ENCODE measurements at places on chromosomes 4 and X.

DNA sequence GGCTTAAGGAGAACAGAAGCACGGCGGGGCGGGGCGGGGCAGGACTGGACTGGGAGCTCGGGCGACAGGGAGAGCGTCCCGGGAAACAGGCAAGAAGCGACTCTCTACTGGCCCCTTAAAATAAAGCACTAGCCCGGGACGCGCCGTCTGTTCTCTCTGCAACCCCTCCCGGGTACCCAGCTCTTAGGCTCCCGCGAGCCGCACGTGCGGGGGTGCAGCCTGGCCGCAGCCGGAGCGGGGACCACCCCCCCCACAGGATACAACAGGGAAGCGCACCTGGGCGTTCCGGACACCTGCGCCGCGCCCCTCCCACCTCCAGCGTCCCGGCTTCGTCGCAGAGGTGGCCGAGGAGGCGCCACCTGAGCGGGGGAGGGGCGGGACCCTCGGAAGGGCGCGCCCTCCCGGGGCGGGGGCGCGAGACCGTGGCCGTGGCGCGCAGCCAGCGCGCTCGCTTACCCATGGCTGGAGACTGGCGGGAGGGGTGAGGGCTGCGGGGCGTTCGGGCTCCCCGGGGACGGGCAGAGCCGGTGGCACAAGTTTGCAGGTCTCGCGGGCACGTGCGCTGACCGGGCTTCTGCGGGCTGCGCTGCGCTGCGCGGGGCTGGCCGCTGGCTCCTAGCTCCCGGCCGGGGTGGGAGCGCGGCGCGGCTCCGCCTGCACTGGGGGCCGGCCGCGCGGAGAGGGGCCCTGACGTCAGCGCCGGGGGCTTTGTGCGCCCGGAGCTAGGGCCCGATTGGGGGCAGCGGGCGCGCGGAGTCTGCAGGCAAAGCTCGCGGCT is 91.5 kb downstream of the GEMIN8 start:
- H3K27me3 ChIP-seq: peaks cover 14% of the 10 kb centered on the region
- DNase-seq: peak; percentile 16
- no peak overlapping the region for H3K27ac ChIP-seq
- peaks cover 5% of the 10 kb centered on the region for H3K4me1 ChIP-seq
- H3K4me3 ChIP-seq: peak overlapping the region; percentile 72

GRCh38 chr4:15012017-15012788 is 9.9 kb downstream of the CPEB2 start:
- H3K27ac ChIP-seq: no peak overlapping the region
- DNase-seq: no peak
- peaks cover 31% of the 10 kb centered on the region for H3K36me3 ChIP-seq
- H3K4me1 ChIP-seq: peaks cover 7% of the 10 kb centered on the region
- H3K27me3 ChIP-seq: no peaks in the 10 kb centered on the region
- no peak overlapping the region for H3K4me3 ChIP-seq

DNA sequence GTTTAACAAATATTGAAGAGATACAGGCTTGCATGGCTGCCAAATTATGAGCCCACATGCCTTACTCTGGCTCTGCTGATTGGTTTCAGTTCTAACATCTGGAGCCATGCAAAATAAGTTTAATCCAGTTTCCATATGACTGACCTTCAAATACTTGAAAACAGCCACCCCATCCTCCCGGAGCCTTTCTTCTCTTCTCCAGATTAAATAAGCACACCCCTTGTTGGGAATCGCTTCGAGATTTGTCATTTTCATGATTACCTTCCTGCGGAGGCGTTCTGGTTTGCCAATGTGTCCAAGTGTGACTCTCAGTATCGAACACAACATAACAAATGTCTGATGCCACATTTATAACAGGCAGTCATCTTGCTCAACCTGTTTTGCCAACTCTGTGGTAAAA is 101.6 kb upstream of the JADE1 start:
- no peak overlapping the region for H3K27ac ChIP-seq
- H3K36me3 ChIP-seq: no peaks in the 10 kb centered on the region
- H3K4me1 ChIP-seq: peaks cover 4% of the 10 kb centered on the region
- H3K4me3 ChIP-seq: no peak overlapping the region
- no peaks in the 10 kb centered on the region for H3K27me3 ChIP-seq

DNA sequence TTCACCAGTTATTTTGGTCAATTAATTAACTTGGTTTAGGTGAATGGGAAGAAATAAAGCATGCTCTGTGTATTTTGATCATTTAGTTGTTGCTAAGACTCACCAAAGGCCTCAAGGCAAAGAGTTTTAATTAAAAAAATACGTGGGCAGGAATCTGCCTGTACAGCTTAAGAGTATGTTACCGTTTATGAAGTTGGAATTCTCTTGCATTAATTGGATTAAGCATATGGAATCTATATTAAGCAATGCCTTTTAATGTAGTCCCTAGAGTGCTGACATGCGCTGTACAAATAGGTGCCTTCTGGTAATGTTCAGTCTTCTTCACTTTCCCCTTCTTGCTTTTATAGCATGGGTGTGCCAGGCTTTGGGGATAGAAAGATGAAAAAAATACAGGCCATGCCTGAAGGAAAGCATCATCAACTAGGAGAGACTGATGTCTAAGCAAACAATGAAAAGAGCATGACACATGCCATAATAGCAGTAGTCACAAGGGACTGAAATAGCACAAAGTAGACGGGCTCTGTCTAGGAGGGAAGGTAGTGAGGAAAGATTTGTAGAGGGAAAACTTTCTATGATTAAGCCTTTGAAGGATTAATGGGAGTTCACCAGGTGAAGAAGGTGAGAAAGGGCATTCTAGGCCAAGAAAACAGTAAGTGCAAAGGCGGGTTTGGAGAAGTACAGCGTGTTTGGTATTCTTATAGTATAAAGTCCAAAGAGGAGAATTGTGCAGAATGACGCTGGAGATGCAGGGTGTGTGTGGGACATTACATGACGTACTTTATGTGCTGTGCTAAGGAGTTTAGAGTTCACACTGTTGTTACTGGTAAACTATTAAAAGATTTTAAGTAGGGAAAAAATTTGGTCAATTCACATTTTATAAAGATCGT is 226.1 kb upstream of the ANXA3 start:
- no peak overlapping the region for H3K4me3 ChIP-seq
- no peak overlapping the region for H3K27ac ChIP-seq
- H3K36me3 ChIP-seq: no peaks in the 10 kb centered on the region
- H3K27me3 ChIP-seq: peaks cover 3% of the 10 kb centered on the region
- DNase-seq: no peak

DNA sequence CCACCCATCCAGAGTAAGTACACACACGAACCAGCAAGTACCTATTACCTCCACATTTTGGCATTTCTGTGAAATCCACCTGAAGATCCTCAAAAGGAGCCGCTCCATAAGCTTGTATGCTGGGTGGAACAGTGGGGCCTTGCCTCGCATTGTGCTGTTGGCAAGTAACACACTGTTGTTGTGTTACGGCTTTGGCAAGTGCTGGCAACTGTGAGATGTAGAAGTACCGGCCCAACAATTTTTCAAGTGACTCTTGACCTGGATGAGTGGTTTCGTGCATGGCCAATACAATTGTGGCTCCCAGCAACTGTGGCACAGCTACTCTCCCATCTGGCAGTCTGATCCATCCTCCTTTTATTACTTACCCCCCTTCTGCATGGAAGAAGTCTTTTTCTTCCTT is 128.7 kb downstream of the CCNB3 start:
- H3K36me3 ChIP-seq: no peaks in the 10 kb centered on the region
- H3K4me1 ChIP-seq: no peaks in the 10 kb centered on the region
- no peak overlapping the region for H3K27ac ChIP-seq

DNA sequence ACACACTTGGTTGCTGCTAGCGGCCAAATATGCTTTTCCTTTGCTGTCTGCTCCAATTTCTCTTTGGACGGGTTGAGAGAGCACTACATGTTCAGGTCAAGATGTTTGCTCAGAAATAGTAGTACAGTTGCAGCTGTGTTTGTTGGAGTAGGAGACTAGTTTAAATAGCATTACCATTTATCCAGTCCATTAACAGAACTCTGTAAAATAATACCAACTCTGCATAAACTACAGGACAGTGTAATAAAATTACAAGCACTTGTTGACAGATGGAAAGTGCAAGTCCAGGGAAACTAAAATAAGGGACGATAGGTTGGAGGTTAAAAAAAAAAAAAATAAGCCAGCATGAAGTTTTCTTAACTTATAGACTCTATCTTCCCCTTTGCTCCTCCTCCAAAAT is 20.2 kb downstream of the SLIT2 start:
- no peaks in the 10 kb centered on the region for H3K36me3 ChIP-seq
- no peak for DNase-seq
- no peak overlapping the region for H3K27ac ChIP-seq
- H3K27me3 ChIP-seq: no peaks in the 10 kb centered on the region
- H3K4me1 ChIP-seq: no peaks in the 10 kb centered on the region
- H3K4me3 ChIP-seq: no peak overlapping the region
